ENCODE measurements at places on chromosomes 12 and 14.

DNA sequence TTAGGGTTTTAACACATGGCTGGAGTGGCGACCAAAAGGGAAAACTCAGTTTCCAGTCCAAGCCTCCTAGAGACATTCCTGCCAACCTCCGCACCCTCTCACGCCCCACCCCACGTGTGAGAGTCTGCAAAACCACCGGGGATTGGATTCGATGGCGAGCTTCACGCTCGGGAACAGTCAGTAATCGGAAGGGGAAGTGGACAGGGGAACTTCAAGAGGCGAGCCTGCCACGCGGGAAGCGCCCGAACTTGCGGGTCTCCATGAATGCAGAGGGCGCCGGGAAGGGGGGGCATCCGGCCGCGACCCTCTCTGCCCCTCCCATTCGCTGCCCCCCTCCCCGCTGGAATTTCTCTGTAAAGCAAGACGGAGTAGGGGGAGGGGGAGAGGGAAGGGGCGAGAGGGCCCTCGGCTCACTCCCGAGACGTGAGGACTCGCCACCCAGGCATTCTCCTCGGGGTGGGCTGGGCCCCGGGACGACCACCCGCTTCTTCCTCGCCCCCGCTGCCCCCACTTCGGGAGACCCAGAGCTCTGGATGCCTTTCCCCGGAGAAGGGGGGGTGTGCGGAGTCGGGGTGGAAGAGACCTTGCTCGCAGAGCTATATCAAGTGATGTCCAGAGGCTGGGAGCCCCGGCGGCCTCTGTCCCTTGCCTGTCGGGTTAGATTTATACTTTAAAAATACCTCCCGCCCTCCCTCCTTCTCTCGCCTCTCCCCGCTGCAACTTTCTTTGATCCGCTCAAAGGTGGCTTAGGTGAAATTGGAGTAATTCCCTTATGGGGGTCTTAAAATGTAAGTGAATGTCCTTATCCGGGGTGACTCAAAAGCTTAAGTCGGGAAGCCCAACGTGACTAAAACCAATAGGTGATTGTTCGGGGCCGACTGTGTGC, 2.5 kb upstream of the CCND2 start:
- DNase-seq, result peak; percentile 51

GRCh38 chr12:116089080-116089479, 188.4 kb downstream of the MED13L start:
- DNase-seq, result no peak

GRCh38 chr12:50458606-50459005, 46.2 kb upstream of the DIP2B start:
- DNase-seq, result no peak

DNA sequence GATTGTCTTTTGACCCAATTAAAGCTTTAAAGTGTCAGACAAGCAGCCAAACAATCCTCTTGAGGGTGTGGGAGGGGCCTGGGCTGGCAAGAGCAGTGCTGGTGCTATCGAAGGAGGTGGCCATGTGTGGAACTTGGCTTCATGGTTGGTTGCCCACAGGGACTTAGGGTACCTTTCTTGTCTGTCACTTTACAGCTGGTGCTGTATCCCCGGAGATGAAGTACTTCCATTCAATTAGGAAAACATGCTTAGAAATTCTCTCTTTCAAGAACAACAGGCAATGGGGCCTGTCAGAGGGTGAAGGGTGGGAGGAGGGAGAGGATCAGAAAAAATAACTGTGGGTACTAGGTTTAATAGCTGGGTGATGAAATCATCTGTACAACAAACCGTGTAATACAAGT, 86.5 kb downstream of the DAAM1 start:
- DNase-seq, result no peak

GRCh38 chr14:33631441-33631840, 319.4 kb downstream of the EGLN3 start:
- no peak for DNase-seq

GRCh38 chr14:72736786-72737559, 156.9 kb downstream of the DPF3 start:
- no peak for DNase-seq

DNA sequence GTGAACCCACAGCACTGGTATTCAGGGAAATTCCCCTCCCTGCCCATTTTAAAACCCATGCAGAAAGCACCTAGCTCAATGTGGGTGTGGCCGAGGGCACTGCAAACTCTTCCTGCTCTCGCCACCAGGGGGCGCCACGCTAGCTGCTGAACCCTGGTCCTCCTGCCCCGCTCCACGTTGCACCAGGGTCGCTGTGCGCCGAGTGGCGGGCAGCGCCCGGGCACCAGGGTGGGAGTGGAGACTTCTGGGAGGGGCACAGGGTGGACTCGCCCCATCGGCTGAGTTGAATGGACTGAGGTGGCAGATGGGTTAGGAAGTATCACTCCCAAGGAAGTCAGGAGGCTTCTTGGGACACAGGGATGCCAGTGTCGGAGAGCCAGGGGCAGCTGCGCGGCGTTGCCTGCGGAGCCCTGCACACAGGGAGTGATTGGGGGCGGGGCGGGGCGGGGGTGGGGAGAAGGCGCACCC, 48.1 kb upstream of the BCL11B start:
- no peak for DNase-seq

- DNase-seq, result no peak
Measured at GRCh38 chr12:120982659-120983058, 4.3 kb downstream of the HNF1A start.

GRCh38 chr12:43882578-43883178, 46.8 kb downstream of the TMEM117 start:
- DNase-seq, result peak; percentile 78

DNA sequence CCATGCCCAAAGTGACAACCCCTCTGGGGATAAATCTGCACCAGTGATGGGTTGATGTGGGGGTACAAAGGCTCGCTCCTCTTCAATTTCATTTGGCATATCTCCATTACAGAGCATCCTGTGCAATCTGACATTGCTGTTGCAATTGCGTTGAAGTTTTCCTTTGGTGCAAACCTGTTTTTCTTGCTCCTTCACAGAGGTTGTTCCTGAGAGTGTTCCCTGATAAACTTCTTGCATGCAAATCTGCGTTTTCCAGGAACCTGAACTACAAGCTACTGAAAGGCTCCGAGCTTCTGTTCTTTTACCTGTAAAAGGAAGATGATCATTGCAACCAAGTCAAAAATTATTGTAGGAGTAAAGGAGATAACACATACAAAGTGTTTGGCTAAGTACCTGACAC, 26.1 kb downstream of the SERPINA11 start:
- no peak for DNase-seq

DNA sequence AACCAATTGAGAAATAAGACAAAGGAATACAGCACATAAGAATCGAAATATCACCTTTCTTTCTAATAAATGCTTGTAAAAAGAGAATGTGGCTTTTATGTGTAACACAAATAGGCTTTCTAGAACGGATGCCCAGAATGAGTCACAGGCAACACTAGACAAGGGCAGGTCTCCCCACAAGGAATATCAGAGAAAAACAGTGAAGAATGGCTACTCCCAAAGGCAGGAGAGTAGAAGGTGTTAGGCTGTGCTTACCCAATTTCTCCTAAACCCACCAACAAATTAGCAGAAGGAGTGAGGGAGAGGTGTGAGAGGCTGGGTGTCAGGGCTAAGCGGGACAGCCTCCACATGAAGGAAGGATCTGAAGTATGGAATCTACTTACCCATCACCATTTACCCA, 55.2 kb downstream of the GALNT4 start:
- DNase-seq, result no peak

GRCh38 chr14:75277815-75278421, 710 bp upstream of the FOS start:
- peak; percentile 54 for DNase-seq

DNA sequence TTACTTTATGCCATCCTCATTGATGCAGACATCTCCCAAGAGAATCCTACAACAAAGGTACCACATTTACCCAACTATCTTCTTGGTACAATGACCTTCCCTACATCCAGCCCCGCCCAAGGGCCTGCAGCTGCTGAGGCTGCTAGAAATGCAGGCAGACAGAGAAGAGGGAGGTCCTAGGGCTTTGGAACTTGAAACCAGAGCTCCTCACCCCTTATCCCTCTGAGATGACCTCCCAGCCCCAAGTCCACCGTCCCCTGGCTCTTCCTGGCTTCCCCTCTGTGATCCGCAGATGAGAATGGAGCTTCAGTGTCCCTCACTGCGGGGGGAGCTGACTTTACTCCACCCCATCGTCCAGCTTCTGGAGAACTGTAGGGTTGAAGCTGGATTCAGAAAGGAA, 1.6 kb upstream of the TNFRSF1A start:
- DNase-seq, result no peak

GRCh38 chr14:79967001-79967400, 244.3 kb downstream of the DIO2 start:
- DNase-seq, result no peak

GRCh38 chr12:87142342-87142741, 886.2 kb upstream of the MGAT4C start:
- no peak for DNase-seq

- DNase-seq, result no peak
Measured at GRCh38 chr12:130847112-130847511, 8.1 kb upstream of the STX2 start.

DNA sequence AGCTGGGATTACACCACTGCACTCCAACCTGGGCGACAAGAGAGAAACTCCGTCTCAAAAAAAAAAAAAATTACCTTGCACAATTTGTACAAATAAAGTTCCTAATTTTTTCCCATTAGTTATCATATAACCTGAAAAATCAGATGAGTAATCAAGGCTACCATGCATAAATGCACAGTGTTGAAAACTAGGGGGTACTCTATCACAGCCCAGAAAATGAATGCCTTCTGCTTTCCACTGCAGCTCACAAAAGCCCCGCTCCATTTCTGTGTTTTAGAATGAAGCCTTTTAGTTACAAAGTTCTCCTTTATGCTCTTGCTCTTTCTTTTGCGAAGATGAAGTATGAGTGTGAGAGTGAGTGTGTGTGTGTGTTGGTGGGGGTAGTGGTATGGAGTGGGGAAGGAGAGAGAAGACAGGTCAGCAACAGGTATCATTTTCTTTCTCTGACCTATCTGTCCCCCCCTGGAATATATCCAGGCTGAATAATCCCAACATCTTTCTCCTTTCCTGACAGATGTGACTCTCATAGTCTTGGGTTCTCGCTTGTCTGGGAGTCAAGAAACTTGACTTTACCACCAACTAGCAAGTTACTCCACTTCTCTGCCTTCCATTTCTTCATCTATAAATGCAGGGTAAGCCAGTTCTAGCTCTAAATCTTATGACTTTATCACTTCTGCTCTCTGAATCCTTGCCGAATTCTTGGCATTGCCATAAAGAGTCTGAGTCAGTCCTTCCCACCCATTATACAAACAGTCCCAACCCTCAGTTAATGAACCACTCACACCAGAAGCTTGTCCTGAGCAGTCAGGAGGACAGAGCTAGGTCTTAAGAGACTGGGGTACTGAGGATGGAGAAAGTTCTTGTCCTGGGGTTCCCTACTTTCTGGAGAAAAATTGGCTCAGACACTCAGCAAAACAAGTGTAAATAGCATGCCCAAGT, 16.1 kb downstream of the BIN2 start:
- DNase-seq, result no peak

- no peak for DNase-seq
Measured at GRCh38 chr12:2311020-2311778, 258.4 kb downstream of the CACNA1C start.

- peak; percentile 22 for DNase-seq
Measured at GRCh38 chr14:97413022-97413539, 615.9 kb downstream of the VRK1 start.

GRCh38 chr12:68264857-68265256, 11.5 kb upstream of the IL22 start:
- no peak for DNase-seq

- no peak for DNase-seq
Measured at GRCh38 chr12:84816916-84817695, 95.5 kb downstream of the SLC6A15 start.

GRCh38 chr12:101875162-101875561, 2.2 kb upstream of the DRAM1 start:
- no peak for DNase-seq

DNA sequence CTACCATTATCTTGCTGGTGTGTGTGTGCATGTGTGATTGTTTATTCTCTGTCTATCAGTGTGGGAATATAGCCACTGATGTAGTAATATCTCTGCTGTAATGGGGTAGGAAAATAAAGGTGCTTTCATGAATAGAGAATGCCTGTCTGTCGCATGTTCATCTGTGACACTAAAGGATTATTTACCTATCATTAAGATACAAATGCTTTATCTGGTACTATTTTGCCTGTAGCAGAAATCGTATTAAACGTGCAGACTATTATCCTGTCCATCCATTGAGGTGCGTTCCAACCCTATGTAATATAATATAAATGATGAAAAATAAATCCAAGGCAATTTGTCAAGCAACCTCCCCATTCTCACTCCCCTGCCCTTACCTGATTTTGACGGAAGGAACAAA, 1215.1 kb downstream of the BCL11B start:
- DNase-seq, result no peak

- DNase-seq, result no peak
Measured at GRCh38 chr12:50257236-50258166, 25.8 kb downstream of the LIMA1 start.

GRCh38 chr12:46455648-46456352, 83.2 kb upstream of the SLC38A2 start:
- DNase-seq, result no peak

GRCh38 chr14:68377459-68377858, 415.4 kb downstream of the ZFP36L1 start:
- DNase-seq, result peak; percentile 98

GRCh38 chr12:5965950-5966383, 20.9 kb upstream of the ANO2 start:
- peak; percentile 34 for DNase-seq

DNA sequence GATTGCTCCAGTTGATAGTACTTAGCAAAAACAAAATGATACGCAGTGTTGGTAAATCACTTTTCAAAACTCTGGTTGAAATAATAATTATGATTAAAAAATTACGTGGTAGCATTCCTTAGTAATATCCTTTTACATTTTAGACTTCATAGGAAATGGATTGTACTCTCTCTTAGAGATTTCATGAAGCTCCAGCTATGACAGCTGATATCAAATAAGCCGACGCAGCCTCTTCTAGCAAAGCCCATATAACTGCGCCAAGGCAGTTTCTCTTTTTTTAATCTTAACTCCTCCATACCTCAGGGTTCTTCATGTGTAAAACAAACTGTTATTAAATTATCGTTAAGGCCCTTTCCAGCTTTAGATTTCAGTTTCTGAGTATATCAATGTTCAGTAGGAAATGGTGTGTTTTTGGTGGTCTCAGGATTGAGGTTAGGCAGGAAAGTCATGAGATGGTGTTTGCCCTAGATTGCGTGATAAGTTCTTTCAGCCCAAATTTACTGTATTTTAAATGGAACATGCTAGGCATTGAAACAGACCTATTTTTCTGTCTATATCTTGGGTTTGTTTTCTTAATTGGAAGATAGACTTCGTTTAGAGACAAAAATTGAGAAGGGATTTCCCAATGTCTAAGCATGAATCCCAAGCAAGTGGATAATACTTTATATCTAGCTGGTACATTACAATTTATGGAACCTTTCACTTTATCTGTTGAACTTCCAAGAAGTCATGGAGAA, 902 bp upstream of the CFL2 start:
- DNase-seq, result no peak

- peak; percentile 74 for DNase-seq
Measured at GRCh38 chr14:25049568-25050268, at the start of gene STXBP6. Gene STXBP6, minus strand, starts transcription at chr14:25050147. Its CDS starts 75,329 bp downstream, at chr14:24974818.

GRCh38 chr12:82034769-82035168, 275.6 kb upstream of the PPFIA2 start:
- DNase-seq, result no peak

- no peak for DNase-seq
Measured at GRCh38 chr12:6961695-6962284, 8.7 kb downstream of the PHB2 start.

GRCh38 chr14:66099451-66099850, 386.7 kb upstream of the CCDC196 start:
- DNase-seq, result no peak
